ENCODE measurements at places on chromosomes 12 and 14. TPM values are rescaled to one million over a fixed set of nuclear protein-coding genes. Genes with fewer than 3 reads are reported as not detected.

The GLIPR1L1 gene
- not detected for total RNA-seq

The CCDC91 gene
- total RNA-seq: 7.7 TPM

The HDAC7 gene
- 55.8 TPM for total RNA-seq

The COCH gene
- total RNA-seq: 0.45 TPM

The PLEKHA5 gene
- 10.3 TPM for total RNA-seq

The CAPZA3 gene
- not detected for total RNA-seq

Measured in bronchus fibroblast of lung (primary cell).